ENCODE measurements at places on chromosomes 2 and 18.
A peak's percentile ranks its signal among the peaks of the same experiment; 100 is the strongest.

GRCh38 chr2:48721158-48721557 is 34.4 kb downstream of the LHCGR start:
- no peak for DNase-seq

DNA sequence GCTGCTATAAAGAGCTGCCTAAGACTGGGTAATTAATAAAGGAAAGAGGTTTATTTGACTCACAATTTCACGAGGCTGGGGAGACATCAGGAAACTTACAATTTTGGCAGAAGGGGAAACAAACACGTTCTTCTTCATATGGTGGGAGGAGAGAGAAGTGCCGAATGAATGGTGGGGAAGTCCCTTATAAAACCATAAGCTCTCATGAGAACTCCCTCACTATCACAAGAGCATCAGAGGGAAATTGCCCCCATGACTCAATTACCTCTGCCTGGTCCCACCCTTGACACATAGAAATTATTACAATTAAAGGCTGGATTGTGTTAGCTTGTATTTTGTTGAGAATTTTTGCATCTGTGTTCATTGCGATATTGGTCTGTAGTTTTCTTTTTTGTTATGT is 460.5 kb upstream of the RAB6C start:
- DNase-seq = no peak

- no peak for DNase-seq
These were observed 211.0 kb upstream of the ZC3H15 start for GRCh38 chr2:186274936-186275575.

DNA sequence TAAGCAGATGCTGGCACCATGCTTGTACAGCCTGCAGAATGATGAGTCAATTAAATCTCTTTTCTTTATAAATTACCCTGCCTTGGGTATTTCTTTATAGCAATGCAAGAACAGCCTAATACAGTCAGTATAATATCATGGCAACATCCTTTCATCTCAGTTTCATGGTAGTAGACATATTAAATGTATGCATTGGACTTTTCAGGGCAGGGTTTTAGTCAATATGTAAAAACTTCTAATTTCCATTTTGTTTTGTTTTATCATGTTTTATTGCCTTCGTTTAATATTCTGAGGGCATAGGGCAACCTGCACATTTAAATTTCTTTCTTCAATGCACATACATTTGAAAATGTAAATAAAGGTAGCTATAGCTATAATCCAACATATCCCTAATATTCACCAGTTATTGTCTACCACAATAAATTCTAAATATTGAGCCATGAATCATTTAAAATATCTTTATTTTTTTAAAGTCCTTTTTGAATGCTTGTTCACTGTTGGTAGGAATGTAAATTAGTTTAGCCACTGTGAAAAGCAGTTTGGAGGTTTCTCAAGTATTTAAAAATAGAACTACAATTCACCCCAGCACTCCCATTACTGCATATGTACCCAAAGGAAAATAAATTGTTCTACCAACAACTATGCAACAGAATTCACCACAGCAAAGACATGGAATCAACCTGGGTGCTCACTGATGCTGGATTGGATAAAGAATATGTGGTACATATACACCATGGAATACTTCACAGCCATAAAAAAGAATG is 41.8 kb upstream of the GRB14 start:
- DNase-seq = no peak

DNA sequence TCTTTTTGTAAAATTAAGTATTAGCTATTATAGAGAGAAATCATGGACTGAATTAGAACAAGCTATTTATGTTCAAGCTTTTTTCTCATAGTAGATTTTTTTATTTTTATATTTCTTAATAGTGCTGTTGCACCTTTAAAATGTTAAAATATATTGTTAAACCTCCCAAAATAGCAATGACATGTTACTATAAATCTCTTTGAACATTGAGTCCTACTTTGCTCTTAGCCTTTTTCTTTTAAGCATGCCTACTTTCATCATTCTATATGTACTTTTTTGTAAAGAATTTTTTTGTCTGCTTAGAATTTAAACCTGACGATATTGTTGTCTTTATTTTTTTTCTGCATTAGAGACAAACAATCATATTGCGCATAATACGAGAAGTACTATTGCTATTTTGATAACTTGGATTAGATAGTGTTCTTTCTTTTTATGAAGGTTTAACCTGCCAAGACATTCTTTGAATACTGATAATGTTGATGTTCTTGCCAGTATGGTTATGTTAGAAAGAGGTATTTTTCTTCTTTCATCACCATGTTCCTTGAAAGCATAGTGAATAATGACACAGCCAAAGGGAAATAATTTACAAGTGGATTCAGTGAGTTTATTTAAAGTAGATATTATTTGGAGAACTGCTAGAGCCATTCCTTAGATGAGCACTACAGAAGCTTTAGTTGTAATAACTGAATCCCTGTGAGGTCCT is 40.6 kb downstream of the PMS1 start:
- DNase-seq = no peak

DNA sequence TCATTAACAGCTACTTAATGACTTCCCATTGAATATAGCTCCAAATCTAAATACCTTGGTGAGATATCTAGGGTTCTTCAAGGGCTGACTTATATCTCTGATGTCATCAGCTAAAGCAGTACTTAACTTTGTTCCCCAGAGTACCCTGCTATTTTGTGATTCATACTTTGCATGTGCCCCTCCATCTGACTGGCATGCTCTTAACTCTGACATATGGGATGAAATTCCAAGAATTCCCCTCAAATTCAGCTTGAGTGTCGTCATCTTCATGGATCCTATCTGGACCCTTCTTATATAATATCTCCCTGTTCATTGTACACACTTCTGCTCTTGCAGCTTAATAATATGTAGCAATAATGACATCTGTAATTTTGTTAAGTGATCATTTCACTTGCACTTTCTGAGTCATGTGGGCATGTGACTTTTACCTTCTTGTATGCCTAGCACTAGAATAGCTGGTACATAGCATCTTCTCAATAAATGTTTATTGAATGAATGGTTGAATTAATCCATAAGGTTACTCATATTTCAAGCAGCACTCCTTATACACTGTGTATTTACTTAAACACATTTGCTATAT is 172.9 kb downstream of the WDR7 start:
- no peak for DNase-seq

- DNase-seq = no peak
These were observed 126.9 kb downstream of the NFATC1 start for GRCh38 chr18:79522451-79523205.

DNA sequence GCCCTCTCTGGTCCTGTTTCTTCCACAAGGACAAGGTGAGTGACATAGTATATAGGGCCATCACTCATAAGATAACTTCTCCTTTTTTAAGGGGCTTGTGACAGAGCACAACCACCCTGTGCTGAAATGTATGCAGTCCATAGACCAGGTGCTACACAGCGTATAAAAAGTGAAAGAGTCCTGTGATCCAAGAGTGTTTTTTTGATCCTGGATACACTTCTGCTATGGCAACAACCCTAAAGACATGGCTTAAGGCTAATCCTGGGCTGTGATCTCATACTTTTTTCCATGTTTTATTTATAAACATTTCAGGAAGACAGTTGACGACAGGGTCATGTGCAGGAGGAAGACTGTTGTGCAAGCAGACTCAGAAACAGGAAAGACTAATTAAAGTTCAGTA is 400.5 kb upstream of the TCF4 start:
- no peak for DNase-seq

DNA sequence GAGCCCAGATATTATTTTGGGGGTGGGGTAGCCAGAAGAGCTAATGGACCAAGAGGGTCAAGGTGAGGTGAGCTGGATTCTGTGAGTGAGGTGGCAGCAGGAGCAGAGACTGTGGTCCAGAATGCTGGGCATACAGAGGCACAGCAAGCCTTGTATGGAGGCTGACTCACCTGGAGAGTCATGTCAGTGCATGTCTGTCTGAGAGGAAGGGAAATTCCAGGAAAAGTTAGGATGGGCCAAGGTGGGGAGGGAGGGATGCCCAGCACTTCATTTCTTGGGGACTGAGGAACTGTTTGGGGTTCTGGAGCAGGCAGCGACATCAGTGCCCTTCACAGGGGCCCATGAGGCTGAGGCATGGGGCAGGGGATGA is 21.1 kb downstream of the PER2 start:
- no peak for DNase-seq

DNA sequence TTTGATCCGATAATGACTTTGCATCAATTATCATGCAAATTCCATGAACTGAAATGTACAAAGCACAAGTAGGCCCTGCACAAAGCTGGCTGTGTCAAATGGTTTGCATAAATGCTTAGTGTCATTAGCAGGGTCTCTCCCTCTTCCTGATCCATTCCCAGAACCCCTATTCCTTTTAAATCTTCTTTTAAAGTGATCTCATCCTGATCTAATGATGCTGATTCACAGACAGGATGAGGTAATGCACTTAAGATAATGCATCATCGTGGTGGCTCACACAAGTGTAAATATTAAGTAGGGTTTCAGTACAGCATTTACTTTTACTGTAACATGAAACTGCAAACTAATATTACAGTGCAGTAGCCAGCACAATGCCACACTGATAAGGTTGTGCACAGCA is 304.8 kb upstream of the SOX11 start:
- no peak for DNase-seq

GRCh38 chr2:111634995-111635538 is 248.9 kb downstream of the ANAPC1 start:
- DNase-seq = no peak

DNA sequence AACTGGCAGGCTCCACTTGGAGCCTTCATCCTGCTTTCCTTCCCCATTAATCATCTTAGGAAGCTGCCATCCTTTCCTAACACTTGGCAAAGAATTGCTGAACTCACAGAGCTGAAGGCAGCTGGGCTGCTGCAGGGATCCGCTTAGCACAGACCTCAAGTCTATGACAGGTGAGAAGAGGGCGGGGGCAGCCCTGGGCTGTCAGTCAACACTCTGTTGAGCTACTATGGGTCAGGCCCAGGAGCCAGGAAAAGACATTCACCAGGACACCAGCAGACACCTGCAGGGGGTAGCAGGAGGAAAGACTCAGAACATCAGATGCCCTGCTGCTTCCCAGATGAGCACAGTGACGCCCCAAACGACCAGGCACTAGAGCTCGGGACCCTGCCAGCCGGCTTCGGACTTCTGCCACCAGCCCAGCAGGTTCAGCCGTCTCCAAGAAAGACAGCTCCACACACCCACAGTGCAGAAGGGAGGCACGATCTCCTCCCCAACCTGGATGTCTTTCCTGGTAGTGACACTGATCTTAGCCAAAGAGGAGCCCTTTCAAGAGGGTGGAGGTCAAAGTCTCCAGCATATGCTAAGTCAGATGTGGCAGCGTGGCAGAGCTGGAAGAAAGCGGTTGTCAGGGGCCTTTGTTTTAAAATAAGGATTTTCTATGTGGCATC is 55.2 kb downstream of the SNORC start:
- DNase-seq = no peak

- peak; percentile 14 for DNase-seq
These were observed 4.0 kb upstream of the GPR17 start for GRCh38 chr2:127641846-127642507.

DNA sequence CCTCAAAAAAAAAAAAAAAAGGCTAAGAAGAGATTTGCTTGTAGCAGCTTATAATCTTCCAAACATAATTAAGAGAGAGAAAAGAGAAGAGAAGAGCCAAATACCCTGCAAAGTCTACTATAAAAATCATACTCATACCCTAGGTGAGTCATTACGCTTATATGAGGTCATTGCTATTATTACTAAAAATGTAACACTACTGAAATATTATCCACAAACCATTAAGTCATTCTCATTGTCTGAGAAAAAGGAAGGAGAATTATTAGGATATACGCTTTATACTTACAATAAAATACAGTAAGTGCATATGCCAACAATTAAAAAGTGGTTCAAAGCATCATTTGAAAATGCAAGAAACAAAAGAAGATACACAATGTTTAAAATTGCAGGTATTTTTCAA is 66.5 kb downstream of the COLEC12 start:
- DNase-seq = no peak

DNA sequence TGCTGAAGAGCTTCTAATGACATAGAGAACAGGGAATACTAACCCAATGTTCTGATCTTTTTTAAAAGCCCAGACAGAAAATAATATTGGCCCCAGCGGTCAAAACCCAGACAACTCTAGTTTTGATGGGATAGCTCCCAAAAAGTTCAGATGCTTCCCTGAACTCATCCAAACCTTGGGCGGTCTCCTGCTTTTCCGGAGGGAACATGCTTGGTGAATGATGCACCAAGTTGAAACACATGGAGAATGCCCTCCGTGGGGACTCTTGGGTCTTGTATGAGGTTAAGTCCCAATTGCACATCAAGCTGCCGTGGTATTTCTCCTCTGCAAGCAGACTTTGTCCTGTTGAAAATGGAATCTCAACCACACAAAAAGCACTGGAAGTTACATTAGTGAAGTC is 120.7 kb upstream of the CTAGE1 start:
- no peak for DNase-seq

- DNase-seq = no peak
These were observed 156.1 kb downstream of the LDLRAD4 start for GRCh38 chr18:13374468-13375301.

DNA sequence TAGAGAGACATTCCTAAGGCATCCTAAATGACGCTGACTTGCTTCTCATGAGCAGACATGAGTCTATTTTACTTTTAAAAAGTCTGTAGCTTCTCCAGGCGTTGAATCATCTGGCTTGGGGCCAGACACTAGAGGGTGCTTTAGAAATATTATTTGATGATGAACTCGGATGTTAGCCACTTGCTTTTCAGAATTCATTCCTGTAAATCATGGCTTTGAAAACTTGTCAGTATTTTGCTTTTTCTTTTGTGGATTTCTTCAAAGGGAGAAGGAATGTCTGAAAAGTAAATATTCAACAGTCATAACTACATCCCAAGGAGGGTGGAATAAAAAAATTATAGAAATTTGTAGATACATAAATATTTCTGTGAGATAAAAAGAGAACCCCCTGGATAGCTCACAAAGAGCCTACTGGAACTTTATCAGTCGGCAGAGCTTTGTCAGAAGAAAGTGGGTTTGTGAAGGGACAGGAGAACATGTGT is 370.8 kb downstream of the OSR1 start:
- DNase-seq = no peak

DNA sequence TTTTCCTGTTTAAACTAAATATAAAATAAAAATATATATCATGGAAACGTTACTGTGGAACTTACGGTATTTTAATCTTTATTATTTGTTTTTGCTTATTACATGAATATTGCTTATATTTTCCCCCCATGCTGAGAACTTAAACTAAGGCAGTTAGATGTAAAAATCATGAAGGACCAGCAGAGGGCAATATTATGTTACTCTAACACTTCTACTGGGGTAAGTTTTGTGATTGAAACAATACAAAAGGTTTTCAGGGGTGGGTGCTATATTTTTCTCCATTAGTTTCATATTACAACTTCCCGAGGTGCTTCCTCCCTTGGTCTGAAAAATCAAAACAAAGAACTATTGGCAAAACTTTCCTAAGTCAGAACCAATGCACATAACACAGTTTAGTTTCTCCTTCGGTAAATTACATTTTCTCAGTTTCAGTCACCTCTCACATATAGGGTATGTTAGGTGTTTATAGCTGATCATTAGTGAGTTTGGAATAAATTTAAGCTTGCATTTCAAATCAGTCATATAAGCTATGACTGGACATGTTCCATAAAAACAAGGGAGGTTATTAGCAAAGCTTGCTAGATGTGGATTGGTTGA is 54.8 kb downstream of the ZNF407 start:
- DNase-seq = no peak
